ENCODE measurements at places on chromosomes 4 and X.

- no peak for DNase-seq
These were observed 29.2 kb downstream of the TACC3 start for GRCh38 chr4:1750381-1751154.

- DNase-seq: no peak
These were observed 63.5 kb downstream of the TMEM131L start for GRCh38 chr4:153529646-153530045.

GRCh38 chr4:145871209-145871608 lies 67.4 kb downstream of the ZNF827 start:
- DNase-seq: no peak

GRCh38 chrX:136200466-136200865 lies 50.7 kb downstream of the MAP7D3 start:
- peak; percentile 23 for DNase-seq

- no peak for DNase-seq
These were observed 645.0 kb upstream of the ATOH1 start for GRCh38 chr4:93183576-93183975.

DNA sequence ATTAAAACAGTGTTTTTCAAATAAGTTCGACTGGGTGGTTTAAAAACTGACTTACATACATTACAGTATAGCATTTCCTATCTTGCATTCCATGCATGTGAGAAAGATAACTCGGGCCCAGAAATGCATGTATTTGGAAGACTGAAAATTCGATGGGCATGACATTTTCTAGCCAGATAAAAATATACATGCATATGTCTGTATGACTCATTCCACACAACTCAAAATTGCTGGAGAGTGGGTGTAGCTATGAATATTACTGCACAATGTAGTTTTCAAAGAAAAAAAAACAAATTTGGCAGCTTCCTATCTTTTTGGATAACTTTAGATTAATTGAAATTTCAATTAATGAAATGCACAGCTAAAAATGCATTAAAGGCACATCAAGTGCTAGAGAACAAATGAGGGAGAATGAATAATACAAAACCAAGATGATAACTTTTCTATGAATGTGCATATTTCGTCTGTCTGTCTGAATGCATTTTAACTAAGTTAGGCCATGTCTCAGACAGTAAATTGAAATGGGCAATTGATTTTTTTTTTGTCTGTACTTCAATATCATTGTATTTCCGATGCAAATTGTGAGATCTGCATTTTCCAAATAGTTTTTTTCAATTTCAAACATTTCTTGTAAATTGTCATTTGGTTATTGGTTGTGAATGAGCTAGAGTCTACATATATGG lies 54.5 kb upstream of the GABRA2 start:
- DNase-seq: no peak

DNA sequence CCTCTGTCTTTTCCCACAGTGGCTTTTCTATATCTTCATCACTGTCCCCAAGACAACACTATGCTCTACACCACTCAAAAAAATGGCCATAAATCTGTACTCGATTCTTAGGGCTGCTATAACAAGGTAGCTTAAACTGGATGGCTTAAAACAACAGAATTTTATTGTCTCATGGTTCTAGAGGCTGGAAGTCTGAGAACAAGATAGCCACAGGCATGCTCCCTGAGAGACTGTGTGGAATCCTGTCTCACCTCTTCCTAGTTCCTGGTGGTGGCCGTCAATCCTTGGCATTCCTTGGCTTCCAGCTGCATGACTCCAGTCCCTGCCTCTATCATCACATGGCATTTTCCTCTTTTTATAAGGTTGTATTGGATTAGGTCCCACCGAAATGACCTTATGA lies 70.7 kb upstream of the DCLK2 start:
- no peak for DNase-seq

GRCh38 chrX:118216087-118216486 lies 99.5 kb upstream of the KLHL13 start:
- DNase-seq: no peak

DNA sequence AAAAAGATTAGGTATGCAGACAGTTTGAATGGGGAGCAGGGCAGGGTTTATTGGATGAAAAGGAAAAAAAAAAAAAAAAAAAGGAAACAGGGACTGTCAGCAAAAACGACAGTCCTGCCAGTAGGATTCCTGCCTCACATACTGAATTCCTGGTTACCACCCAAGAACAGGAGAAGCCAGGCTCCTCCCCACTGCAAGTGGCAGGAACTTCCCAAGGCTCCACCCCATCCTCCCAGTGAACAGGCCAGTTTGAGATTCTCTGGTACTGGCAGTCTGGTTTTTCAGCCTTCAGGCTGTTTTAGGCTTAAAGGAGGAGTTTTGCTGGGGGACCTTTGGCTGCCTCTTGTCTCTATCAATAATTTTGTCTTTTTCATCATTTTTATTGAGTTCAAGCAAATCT lies 360.0 kb upstream of the CXorf51A start:
- no peak for DNase-seq

DNA sequence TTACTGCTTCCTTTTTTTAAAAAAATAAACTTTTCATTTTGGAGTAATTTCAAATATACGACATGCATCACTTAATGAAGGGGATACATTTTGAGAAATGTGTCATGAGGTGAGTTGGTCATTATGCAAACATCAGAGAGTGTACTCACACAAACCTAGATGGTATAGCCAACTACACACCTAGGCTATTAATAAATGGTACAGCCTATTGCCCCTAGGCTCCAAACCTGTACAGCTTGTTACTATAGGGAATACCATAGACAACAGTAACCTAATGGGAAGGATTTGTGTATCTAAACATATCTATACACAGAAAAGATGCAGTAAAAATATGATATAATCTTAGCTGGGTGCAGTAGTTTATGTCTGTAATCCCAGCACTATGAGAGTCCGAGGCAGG lies 29.1 kb downstream of the SETD7 start:
- DNase-seq: no peak

GRCh38 chr4:180052629-180053028 lies 2190.6 kb upstream of the TENM3 start:
- no peak for DNase-seq

DNA sequence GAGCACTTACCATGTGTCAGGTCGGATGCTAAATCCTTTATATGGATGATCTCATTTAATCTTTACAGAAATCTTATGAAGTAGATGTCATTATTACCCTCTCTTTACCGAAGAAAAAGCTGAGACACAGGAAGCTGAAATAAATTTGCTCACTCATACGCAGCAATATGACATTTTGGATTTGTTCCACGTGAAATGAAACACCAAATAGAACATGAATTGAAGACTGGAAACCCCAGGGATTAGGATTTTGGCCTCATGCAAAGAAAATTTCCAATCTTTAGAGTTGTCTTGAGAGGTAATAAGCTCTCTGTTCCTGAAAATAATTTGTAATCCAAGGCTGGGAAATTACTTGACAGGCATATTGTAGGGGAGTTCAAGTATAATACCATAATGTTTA lies 354.4 kb upstream of the CLNK start:
- no peak for DNase-seq

GRCh38 chr4:171433674-171434073 lies 379.5 kb upstream of the GALNTL6 start:
- DNase-seq: no peak

DNA sequence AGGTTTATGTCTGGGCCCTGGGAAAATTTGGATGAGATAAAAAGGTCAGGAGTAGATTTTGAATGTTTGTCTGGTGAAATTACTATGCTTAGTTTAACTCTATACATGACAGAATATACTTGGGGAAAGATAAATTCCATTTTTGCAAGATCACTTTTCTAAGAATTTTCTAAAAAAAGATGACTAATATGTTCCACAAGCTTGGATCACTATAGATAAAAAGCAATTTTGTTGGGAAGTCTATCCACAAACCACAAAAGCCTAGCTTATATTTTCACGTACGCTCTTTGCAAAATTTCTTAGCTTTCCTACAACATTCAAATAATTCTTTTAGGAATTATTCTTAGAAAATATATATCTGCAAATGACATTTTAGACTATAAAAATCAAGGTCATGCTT lies 20.6 kb upstream of the COQ2 start:
- no peak for DNase-seq

GRCh38 chr4:175639346-175639745 lies 172.7 kb downstream of the GPM6A start:
- DNase-seq: no peak

DNA sequence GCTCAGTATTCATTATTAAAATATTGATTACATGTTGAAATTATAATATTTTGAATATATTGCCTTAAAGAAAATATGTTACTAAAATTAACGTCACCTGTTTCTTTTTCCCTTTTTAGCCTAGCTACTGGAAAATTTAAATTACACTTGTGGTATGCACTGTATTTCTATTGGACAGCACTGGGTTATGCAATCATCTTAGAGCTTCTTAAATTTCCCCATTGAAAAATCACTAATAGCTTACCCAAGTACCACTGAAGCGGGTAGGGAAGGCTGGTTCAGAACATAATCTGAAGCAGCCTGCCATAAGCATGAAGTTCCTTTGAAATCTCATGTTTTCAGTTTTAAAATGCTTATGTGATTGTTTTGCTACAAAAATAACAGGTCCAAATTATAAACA lies 49.5 kb upstream of the TFDP3 start:
- DNase-seq: no peak

GRCh38 chrX:13719192-13719856 lies 15.1 kb downstream of the TRAPPC2 start:
- no peak for DNase-seq

- DNase-seq: no peak
These were observed 621.5 kb upstream of the HTR2C start for GRCh38 chrX:113962343-113962742.

GRCh38 chr4:112173593-112174558 lies 28.6 kb downstream of the FAM241A start:
- DNase-seq: no peak
